HFF-Myc (cell line): ENCODE measurements at places on chromosomes 4 and X.

DNA sequence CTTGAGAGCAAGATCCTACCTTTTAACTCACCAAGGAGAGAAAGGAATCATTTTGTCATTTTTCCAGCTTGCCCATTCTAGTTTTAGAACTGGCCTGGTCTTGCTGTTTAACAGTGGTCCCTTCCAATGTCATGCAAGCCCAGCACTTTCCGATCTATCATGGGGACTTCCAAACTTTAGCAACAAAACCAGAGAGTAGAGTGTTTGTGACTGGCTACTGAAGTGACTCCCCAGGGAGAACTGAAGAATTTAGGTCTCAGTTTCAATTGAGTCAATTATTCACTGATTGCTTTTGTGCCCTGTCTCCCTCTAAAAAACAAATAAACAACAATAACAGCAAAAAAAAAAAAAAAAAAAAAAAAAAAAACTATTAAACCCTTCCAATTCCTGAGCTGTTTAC is 108.3 kb downstream of the LHFPL1 start:
- DNase-seq, result no peak

GRCh38 chrX:10634392-10635161 is 14.2 kb upstream of the MID1 start:
- peak; percentile 59 for DNase-seq

DNA sequence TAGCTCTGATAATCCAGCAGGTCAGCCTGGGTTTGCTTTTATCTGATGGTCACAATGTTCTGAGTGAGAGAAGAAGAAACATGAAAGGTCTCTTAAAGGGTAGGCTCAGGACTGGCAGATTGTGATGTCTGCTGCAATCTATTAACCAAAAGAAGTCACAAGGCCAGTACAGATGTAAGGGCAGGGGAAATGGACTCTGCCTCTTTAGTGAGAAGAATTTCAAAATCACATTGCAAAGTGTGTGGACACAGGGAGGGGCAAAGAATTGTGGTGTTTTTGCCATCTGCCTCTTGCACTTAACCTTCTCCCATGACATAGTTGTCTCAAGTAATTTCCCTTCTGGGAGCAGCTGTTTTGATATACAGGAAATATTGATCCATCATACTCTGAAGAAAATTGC is 40.9 kb downstream of the IL1RAPL1 start:
- no peak for DNase-seq

DNA sequence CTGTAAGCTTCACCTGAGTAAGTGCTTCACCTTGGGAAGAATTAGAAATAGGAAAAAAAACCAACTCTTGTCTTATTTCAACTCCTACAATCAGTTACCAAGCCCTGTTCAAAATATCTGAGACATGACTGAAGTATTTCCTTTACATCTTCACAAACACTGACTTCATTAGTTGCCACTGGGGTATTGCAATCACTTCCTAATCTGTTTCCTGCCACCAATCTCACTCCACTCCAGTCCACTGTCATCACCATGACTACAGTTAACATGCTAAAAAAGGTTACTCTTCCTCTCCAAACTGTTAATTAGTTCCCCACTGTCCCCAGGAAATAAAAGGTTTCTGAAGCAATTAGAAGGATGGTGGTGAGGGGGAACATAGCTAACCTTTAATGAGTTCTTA is 3.3 kb upstream of the SUPT20HL1 start:
- DNase-seq, result no peak

DNA sequence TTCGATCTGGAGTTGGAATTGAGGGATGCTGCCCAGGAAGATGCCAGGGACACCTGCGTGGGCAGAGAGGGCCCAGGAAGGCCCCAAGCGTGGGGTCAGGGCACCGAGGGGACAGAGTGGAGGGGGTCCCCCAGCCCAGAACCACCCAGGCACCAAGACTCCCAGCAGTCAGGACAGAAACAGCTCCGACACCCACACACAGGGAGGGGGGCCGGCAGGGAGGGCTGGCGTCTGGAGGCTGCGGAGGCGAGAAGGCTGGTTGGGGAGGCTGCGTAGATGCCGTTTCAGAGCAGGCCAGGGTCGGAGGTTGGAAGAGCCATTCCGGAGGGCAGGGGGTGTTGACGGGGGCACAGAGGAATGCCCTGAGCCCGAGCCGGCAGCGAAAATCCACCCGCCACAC is 23.6 kb downstream of the ATP5ME start:
- DNase-seq, result no peak

DNA sequence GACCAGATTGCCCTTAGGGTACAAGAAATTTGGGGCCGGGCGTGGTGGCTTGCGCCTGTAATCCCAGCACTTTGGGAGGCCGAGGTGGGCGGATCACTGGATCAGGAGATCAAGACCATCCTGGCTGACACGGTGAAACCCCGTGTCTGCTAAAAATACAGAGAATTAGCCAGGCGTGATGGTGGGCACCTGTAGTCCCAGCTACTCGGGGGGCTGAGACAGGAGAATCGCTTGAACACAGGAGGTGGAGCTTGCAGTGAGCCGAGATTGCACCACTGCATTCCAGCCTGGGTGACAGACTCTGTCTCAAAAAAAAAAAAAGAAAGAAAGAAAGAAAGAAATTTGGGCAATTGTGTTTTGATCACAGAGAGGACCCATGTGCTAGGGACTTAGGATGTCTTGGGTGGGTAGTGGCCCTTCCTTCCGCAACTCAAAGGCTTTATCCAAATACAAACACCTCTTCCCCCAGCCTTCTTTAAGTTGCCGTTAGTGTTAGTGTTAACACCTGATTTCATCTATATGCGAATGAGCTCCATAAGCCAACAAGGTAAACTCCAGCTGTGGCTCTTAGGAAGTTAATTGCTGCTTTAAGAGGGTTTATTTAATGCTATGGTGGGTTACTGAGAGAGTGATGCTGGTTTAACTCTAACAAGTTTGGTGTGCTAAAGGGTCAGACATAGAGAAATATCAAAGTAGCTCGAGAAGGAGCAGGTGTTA is 8.6 kb upstream of the CCDC110 start:
- no peak for DNase-seq

DNA sequence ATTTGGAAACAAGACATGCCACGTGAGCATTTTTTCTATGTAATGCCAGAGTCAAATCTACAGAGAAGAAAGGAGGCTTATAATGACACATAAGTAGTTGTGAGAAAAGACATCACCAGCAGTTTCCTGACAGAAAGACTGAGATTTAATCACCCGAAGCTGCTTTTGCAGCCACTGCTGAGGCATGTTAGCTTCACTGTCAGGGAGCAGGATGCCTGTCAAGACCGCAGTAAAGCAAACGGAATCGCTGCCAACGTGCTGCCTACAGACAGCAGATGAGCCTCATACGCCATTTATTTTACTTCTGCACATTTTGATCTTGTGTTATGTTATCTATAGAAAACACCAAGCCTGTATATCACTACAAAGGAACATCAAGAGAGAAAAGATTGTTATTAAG is 68.7 kb upstream of the NDST3 start:
- DNase-seq, result no peak

- no peak for DNase-seq
Measured at GRCh38 chr4:9933956-9934355, 87.3 kb downstream of the SLC2A9 start.

- DNase-seq, result no peak
Measured at GRCh38 chr4:88204882-88205281, 46.4 kb upstream of the ABCG2 start.

DNA sequence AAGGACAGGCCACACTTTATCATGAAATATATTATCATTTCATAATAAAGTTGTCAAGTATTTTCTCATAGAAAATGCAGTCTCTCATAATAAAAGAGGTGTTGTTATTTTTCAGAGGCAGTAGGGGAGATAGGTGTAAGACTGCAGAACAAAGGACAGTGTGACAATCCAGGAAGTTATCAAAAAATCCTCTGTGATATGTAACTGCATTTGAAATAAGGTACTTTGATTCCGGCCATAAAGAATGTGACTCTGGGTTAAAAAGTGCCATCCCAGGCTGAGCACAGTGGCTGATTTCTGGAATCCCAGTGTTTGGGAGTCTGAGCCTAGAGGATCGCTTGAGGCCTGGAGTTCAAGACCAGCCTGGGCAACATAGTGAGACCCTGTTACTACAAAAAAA is 37.6 kb upstream of the TMPRSS11B start:
- no peak for DNase-seq

DNA sequence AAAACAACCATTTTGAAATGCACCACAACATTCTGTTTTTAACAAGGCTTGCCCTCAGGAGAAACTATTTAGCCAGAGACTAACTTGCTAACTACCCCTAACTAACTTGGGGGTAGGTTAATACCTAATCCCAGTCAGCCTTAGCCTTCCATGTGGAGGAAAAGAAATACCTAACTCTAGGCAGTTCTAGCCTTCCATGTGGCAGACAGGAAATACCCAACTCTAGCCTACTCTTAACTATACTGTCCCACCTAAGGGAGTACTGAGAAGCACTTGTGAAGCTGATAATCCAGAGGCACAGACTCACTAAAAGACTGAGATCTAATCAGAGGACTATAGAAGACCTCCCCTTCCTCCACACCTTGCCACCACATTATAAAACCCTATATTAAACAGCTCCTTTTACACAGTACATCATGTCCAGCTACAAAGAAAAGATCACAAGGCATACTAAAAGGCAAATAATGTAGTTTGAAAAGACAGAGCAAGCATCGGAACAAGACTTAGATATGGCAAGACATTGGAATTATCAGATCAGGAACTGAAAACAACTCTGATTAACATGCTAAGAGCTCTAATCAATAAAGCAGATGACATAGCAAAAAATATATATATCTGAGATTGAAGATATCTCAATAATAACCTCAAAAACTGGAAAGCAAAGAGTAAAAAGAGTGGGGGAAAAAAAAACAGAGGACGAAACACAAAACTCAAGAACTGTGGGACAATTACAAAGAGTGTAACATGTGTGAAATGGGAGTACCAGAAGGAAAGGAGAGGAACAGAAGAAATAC is 52.2 kb downstream of the FRYL start:
- DNase-seq, result no peak

DNA sequence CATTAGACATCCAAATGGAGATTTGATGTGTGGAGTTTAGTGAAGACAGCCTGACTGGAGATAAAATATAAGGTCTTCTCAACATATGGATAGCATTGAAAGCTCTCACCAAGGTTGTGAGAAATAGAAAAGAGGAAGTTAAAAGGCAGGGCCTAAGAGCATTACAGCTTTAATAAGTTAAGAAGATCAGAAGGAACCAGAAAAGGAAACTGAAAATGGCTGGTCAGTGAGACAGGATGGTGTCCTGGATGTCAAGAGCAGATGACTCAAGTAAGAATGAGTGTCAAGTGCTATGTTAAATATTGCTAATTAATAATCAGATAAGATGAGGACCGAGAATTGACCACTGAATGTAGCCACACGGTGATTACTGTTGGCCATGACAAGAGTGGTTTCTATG is 642.9 kb downstream of the STPG2 start:
- no peak for DNase-seq

DNA sequence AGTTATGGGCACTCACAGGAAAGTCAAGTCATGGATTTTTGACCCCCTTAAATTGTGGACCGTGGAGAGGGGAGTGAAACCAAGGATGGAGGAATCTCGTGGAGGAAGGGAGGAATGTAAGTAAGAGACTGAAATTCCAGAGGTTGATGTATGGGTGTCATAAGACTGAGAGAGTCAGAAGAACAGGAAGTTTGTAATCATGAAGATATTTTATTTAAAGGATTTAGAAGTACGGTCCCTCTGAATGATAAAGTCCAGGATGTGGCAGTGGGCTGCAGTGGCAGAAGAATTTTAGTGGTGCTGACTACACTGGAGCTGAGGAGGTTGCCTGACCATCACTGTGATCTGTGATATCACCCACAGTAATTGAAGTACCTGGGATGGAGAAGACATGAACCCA is 57.8 kb downstream of the DCLK2 start:
- DNase-seq, result no peak

DNA sequence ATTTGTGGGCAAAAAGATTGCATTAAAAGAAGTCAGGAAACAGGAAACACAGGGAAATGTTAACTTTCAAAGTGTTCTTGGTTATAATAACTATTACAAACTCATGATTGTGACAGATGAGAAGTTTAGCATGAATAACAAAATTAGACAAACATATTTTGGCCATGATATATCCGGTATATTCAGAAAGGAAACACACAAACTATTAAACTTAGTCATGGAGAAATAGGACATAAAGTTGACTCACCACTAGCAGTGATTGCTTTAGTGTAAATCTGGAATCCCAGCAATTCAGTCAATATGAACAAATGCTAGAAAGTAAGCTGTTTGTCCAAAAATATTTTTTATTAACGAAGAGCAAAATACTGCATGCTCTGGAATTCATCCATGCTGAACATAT is 1299.9 kb downstream of the C4orf33 start:
- no peak for DNase-seq

DNA sequence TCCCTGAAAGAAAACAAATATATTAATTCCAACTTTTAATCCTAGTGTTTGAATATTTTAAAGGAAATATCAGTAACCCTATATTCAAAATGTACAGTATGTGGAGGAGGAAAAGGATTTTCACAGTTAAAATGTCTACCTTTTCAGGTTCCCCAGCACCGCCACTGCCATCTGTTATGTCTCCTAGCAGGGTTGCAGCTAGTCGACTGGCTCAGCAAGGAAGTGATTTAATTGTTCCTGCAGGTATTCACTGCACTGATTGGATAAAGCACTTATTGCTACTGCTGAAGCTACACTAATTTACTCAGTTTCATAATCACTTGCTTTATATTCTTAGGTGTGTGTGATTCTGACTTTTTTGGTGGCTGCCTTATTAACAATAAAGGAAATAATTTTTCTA is 65.5 kb upstream of the FHDC1 start:
- DNase-seq, result no peak

DNA sequence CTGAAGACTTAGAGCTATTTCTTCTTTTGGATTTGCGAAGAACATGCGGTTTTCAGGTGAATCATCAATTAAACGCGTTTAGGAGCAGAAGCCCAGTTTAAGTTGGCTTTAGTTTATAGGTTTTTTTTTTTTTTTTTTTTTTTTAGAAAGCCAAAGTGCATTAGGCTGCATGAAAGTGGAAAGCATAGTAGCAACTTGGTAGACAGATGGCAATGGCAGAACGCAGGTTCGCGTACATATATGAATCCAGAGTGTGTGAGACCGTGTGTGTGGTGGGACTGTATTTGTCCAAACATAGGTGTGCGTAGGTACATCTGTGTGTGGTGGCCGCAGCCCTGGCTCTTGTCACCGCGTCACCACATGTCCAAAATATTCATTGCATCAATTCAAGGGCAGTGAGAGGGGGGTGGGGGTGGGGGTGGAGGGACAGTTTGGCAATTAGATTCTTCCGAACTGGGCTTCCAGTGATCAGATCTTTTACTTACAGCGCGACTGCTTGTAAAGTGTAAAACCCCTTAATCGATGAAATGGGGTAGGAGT is 901 bp downstream of the JADE1 start:
- DNase-seq, result no peak
